ENCODE measurements at places on chromosomes 7 and 10.

GRCh38 chr7:108463613-108464012 lies 7.4 kb upstream of the NRCAM start:
- DNase-seq: no peak

DNA sequence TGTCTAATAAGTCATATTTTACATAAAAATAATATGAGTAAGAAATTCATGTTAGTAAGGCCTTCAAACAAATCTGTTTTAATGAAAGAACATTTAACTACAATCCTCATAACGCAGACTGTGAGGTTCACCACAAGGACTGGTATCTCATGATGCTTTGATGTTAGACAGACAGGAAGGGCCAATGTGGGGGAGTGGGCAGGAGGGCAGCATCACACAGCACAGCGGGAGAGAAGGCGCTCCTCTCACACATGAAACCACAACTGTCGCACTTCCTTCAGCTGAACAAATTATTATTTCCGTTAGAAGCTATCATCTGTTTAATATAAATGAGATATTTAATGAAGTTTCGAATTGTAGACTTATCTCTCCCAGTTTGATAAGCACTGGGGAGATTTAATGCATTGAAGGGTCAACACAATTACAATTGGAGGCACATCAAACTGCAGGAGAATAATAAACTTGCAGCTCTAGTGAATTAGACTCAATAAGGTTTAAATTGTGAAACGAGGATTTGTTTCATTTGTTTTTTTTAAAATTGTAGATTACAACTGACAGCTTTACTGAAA lies 466.1 kb downstream of the PARD3 start:
- no peak for DNase-seq

DNA sequence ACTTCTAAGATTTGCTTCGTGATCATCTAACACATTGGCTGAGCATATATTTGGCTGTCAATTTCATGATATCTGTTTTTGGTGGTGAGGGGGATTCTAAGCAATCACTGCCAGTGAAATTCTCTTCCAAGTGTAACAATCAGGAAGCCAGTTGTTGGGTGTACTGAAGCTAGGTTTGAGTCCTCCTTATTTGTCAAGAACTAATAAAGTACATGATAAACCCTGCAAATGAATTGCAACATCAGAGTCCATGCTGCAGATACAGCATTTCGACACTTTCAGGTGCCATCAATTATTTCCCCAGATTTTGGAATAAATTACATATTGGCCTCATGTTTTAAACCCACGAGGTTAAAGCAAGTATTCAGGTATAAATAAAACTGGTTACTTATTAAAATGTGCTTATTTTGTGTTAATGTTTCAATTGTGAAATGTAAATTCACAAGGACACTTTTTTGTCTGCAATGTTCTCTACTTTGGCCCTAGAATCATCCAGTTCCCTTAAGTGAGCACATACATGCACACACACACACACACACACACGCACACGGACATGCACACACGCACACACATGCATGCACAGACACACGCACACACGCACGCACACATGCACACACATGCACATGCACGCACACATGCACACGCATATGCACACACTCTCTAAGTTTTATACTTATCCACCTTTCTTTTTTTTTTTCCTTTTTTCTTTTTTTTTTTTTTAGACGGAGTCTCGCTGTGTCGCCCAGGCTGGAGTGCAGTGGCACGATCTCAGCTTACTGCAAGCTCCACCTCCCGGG lies 510.2 kb upstream of the KLF6 start:
- DNase-seq: no peak

DNA sequence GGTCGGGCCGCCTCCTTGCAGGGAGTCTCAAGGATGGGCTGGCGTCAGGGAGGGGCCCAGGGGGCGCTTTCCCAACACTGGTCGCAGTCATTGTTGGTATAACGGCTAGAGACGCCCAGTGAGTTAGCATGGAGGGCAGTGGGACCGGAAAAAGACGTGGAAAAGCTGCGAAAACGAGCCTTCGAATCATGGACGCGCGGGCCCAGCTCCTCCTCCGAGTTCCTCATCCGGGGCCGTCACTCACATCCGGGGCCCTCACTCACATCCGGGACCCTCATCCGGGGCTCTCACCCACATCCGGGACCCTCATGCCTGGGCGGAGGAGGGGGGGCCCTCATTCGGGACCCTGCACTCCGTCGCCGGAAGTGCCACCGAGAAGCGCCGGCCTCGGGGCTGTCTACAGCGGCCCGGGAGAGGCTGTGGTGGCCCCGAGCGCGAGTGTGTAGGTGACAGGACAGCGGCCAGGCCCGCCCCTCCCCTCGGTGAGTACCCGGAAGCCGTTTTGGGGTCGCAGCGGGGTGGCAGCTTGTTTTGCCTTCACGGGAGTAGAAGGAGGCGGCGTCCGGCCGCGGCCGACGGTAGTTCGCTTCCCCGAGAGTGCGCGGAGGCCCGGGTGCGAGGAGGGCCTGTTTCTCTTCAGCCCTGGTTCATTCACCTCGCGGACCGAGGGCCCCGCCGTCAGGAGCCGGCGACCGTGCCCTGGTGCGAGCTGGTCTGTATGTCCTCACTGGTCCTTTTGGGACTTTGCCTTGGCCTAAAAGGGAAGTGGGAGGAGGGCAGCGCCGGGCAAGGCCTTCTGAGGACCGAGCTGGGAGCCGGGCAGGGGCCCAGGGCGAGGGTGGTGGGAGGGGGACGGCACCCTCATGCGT lies at the start of gene ZNF655:
TSS of gene ZNF655 (plus strand) at position 337 of the 869 bp plus-strand sequence. CDS start 1,918 bp downstream, outside the sequence.
- peak; percentile 95 for DNase-seq

- DNase-seq: no peak
Observed at GRCh38 chr10:34728361-34728760, 86.7 kb downstream of the PARD3 start.

GRCh38 chr10:69953851-69954250 lies 98.8 kb upstream of the MACROH2A2 start:
- no peak for DNase-seq

- no peak for DNase-seq
Observed at GRCh38 chr7:88259656-88260380, 40.0 kb upstream of the SRI start.

DNA sequence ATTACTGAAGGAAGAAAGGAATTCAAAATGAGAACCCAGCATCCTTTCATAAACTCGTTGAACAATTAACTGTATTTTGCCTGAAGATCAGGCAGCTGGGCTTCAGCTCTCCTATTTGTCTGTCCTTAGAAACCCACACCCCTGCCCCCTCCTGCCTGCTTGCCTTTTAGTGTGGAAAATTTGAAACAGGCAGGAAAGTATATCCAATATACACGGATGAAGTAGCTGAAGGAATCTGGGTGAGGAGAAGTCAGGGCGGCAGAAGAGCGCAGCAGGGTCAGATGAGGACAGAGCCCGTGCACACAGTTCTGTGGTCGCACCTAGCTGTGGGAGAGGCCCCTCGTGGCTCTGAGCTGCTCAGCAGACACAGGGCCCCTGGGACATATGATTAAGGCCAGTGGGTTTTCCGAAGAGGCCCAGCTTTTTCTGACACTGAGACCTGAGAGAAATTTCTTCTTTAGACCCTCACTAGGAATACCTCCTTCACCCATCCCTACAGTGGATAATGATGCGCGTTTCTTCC lies 87.9 kb downstream of the ACTR3B start:
- DNase-seq: no peak

GRCh38 chr7:4159761-4160554 lies 522.1 kb upstream of the FOXK1 start:
- no peak for DNase-seq

DNA sequence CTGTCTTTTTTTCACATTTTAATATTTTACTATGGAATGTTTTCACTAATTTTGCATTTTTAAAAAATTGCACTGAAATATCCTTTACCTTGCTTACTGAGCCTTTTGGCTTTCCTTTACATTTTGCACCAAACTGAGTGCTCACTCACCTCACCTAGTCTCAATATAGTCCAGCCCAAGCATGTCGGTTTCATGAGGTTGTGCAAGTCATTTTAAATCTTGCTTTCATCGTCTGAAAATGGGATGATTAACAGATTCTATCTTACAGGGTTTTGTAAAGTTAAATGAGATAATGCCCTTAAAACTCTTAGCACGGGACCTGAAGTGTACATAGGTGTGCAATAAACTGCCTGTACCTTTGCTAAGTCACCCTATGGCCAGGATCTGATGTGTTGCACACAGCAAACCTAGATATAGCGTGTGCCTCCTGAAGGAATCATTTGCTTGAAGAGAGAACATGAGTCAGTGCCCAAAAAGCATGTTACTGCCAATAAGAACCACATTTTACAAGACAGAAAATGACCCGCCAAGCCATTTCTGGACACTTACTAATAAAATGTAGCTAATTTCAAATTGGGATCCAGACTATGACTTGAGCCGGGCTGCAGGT lies 199.8 kb downstream of the JCAD start:
- no peak for DNase-seq

- no peak for DNase-seq
Observed at GRCh38 chr7:155692317-155692716, 47.9 kb downstream of the RBM33 start.

DNA sequence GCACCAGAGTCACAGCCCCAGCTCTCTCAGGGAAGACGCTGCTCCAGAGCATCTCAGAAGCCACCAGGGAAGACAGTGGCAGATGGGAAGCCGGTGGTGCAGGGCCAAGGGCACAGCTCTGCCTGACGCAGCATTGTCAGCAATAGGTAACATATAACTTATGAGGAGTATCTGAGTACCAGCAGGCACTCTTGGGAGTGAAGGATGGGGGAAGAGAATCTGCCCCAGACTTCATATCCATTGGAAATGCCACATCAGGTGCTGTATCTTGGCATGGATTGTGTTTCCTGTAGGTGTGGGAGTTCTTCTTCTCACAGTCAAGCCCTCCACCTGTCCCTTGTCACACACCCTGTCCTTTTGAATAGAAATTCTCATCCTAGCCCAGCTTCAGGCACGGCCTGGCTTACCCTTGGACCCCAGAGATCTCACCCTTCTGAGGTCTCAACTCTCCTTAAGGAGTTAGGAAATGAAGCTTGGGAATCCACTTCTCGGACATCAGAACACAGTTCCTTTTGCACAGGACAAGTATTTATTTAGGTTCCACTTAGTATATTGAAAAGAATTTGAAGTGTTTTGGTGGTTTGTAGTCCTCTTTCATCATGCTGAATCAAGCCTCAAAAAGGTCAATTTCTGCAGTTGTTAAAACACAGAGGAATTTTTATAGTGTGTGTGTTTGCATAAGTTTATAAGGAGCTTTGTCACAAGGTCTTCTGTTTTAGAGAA lies 9.9 kb downstream of the EPDR1 start:
- DNase-seq: no peak

DNA sequence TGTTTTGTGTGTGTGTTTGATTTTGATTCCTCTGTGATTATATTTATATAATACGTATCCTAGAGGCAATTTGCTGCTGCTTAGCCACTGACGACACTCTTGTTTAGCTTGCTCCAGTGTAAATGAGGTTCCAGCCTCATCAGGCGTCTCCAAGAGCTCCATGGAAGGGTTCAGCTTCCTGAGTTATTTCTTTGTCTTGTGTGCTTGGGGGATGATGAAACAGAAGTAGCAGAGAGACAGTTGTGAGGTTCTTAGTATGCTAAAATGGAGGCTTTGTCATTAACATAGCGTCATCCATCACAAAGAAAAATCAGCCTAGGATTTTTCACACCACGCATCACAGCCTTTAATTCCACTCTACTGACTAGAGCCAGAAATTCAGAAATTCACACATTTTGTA lies 85.1 kb downstream of the KLF6 start:
- DNase-seq: no peak

DNA sequence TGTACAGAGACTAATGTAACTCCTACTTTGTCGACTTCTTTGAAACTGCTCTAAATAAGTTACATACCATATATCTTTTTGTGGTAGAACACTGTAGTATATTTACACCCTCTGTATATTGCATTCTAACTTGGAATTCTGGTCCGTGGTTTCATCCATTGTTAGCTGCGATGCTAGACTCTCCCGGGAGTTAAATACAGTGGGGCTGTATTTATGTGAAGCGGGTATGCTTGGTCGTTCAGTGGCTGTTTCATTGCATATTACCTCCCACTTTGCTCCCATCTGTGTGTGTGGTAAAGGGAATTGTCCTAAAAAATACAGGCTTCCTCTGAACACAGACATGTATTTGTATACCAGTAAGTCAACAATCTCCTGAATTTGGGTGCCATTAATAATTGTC lies 231.1 kb downstream of the SLC25A13 start:
- no peak for DNase-seq

GRCh38 chr10:131310142-131310541 lies 1.4 kb downstream of the TCERG1L start:
- DNase-seq: no peak

DNA sequence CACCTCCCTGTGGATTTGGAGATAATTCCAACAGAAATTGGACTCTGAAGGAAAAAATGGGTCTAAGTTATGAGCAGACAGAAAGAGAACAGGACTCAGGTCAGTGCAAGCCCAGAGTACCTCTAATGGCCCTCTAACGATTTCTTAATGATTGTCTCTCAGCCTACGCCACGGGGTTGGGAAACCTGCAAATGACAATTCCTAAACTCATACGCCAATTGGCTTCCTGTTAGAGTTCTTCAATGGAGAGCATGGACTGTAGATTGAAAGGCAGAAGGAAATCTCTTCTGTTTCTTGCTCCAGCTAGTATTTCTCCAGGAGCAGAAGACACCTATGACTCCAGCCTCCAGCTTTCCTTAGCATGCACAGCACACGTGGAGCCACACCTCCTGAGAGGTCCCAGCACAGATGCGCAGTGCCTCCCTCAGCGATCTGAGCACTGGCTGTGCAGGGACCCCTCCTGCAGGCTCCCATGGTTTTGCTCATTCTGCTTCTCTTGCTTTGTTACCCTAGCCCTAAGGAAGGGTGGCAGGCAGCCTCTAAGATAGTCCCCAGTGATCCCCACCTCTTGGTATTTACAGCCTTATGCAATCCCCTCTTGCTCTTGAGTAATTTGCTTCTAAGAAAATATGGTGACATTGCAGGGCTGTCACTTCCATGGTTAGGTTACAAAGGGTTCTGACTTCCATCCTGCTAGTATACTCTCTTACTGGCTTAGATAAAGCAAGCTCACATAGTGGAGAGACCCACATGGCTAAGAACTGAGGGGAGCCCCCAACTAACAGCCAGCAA lies 30.1 kb downstream of the DENND11 start:
- no peak for DNase-seq

DNA sequence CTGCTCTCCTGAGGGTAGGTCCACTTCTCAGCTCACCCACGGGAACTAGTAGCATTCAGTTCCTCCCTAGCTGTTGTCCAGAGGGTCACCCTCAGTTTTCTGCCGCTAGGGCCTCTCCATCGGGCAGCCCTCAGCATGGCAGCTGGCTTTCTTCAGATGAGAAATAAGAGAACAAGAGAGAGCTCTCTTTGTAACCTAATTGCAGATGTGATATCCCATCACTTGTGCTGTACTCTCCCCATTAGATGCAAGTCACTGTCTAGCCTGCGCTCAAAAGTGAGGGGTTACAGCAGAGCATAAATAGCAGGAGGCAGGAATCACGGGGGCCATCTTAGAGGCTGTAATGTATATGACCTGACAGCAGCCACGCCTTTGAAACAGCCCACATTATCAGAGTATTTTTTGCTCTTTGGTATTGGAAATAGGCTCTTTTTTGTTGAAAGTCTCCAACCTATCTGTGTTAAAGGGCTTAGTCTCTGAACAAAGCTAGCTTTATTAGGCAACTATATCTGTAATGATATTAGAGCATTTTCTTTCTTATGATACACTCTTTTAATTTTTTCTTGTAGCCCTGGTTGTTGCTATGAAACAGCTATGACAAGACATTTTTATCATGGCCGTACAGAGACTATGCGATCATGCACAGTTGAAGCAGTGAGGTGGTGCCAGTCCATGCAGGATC lies 45.7 kb downstream of the CROT start:
- DNase-seq: no peak

- DNase-seq: no peak
Observed at GRCh38 chr7:130139193-130139960, 65.8 kb downstream of the TMEM209 start.

Measured in NCI-H2107 (cell line).